Esophagus mucosa (tissue), 1 donor: ENCODE measurements at places on chromosomes 1 and 21. TPM values are rescaled to one million over a fixed set of nuclear protein-coding genes. Genes with fewer than 3 reads are reported as not detected.

DNA sequence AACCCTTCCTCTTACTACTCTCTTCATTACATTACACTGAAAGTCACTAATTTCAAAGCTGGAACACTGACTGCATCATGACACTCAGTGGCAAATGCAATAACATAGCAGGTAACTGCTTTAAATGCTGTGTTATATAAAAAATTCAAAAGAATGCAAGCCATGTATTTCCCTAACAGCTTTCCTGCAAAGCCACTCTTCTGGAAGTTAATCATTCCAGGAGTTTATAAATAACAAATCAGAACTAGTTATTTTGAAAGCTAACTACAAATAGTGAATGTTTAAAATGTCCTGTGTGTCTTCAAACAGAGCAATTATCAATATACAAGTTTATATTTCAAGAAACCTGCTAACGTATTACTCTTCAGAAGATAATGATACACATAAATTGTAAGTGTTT lies 34.5 kb downstream of the DBT start:
- ATAC-seq = no peak

The GJA8 gene
- not detected for total RNA-seq

The LCE4A gene
- not detected for total RNA-seq

The SLC1A7 gene
- total RNA-seq = not detected

DNA sequence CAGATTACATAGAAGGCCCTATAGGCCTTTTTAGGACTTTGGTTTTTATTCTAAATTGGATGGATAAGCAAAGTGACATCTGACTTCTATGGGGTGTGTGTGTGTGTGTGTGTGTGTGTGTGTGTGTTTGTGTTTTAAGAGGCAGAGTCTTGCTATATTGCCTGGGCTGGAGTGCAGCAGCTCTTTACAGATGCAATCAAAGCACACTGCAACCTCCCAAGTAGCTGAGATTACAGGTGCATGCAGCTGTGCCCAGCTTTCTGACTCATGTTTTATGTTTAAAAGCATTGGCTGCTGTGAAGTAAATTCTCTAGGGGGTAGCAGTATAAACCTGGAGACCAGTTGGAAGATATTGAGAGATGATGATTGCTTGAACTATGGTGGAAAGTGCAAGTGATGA lies 12.4 kb upstream of the EVI5 start:
- no peak for ATAC-seq

DNA sequence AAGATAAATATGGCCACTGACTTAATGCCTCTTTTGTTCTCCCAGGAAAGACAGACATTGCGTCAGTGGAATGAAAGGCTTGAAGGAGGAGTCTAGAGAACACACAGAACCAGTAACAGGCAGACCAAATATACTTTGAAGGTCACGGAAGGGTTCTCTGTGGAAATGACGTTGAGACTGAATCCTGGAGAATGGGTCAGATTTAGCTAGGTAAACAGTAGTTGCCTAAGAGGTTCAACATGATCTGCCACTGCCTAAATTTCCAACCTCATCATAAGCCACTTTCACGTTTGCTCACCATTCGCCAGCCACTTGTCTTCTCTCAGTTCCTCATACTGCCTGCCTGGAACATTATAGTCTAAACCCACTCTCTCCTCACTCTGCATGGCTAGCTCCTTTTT lies 20.5 kb downstream of the PLA2G4A start:
- ATAC-seq = peak; percentile 84

DNA sequence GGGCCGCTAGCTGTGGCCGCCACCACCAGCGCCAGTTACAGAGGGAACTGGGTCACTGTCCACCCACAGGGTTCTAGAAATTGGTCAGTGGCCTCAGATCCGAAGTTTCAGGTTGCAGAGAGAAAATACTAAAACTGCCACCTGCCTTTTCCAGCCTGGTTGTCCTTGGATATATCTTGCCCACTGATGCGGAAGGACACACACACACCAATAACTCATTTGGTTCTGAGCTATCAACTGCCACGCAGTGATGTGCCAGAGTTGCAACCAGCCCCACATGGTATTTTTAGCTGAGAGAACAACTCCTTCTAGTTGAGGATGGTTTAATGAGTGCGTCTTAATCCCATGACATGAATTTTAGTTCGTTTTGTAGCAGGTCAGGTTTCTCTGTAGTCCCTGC lies 68.1 kb downstream of the SH3BGR start:
- no peak for ATAC-seq

DNA sequence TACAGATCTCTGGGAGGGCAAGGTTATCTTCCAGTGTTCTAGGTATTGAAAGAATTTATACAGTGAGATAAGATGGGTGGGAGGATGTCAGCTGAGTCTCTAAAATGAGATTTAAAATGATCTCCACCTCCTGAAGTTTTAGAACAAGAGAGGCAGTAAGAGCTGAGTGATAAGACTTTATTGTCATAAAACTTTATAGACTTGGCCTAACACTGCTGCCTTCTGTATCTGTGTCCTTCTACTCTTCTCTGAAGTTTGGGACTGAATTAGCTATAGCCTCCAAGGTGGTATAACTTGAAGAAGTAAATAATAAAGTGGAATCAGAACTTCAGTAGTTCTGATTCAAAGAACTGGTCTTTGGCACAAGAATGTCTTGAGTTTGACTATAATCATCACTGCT lies 48.3 kb downstream of the SUCO start:
- no peak for ATAC-seq

The AGT gene
- 0.12 TPM for total RNA-seq

GRCh38 chr1:156638189-156638985 lies 3.5 kb upstream of the BCAN start:
- no peak for ATAC-seq

The NPPB gene
- total RNA-seq = not detected

- no peak for ATAC-seq
Observed at GRCh38 chr1:237111807-237112206, 69.8 kb downstream of the RYR2 start.

The HES4 gene
- 15.7 TPM for total RNA-seq

The HPCAL4 gene
- not detected for total RNA-seq

The MAP3K21 gene
- total RNA-seq = 2.6 TPM
